ENCODE measurements at places on chromosomes 5 and 9. TPM values are rescaled to one million over a fixed set of nuclear protein-coding genes. Genes with fewer than 3 reads are reported as not detected.

PLK2 gene
- 55.5 TPM for total RNA-seq

CDO1 gene
- total RNA-seq = 6.7 TPM

GTF2H2 gene
- total RNA-seq = 46.1 TPM

KLHL3 gene
- 17.8 TPM for total RNA-seq

WWC1 gene
- 85.9 TPM for total RNA-seq

ZNF79 gene
- 6.1 TPM for total RNA-seq

NFIL3 gene
- 41.3 TPM for total RNA-seq

NEUROG1 gene
- total RNA-seq = not detected

GRCh38 chr5:57659886-57660285 is 177.3 kb upstream of the ACTBL2 start:
- no peaks in the 10 kb centered on the region for H3K36me3 ChIP-seq
- H3K27ac ChIP-seq = no peak overlapping the region
- no peak for DNase-seq
- H3K4me1 ChIP-seq = peaks cover 6% of the 10 kb centered on the region
- H3K4me3 ChIP-seq = no peak overlapping the region

GRCh38 chr5:13658761-13659160 is 285.7 kb downstream of the DNAH5 start:
- H3K36me3 ChIP-seq = no peaks in the 10 kb centered on the region
- no peaks in the 10 kb centered on the region for H3K27me3 ChIP-seq
- no peak overlapping the region for H3K27ac ChIP-seq
- no peak for DNase-seq
- H3K4me3 ChIP-seq = no peak overlapping the region

- no peaks in the 10 kb centered on the region for H3K4me1 ChIP-seq
- H3K36me3 ChIP-seq = no peaks in the 10 kb centered on the region
- H3K4me3 ChIP-seq = no peak overlapping the region
Observed at GRCh38 chr5:2914981-2915484, 163.6 kb upstream of the IRX2 start.

DNA sequence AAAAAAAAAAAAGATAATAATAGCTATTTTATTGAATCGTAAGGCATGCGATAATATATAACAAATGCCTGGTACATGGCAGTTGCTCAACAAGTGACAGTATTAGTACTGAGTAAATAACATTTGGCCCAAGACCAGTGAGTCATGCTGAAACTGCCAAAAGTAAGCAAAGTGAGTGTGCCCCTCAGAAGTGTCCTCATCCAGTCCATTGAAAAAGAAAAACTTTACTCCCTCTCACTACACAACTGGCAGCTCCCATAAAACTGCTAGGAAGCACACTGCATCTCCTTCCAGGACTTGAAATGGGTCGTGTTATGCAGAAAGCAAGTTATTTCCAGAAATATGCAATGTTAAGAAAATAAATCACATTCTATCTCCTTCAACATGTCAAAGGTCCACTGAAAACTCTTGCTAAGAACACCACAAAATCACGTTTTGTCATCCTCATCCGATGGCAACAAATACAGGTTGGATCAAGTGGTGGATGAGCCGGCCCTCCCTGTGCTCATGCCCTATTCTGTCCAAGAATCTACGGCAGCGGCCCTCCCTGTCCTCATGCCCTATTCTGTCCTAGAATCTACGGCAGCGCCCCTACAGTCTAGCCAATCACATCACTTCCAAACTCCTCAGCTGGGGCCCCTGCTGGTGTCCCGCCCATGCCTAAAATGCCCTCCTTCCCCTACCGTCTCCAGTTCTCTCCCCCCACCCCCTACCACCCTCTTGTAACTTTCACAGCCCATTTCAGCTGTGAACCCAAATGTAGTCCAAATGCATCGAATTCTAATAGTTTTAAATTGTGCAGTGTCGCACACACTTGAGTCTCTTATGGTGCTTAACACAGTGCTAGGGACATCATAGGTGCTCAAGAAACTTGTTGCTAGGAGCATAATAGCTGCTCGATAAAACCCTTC is 12.5 kb downstream of the PTCH1 start:
- peak overlapping the region; percentile 94 for H3K4me3 ChIP-seq
- H3K4me1 ChIP-seq = peaks cover 34% of the 10 kb centered on the region
- H3K36me3 ChIP-seq = no peaks in the 10 kb centered on the region

GRCh38 chr5:170920196-170920595 is 58.4 kb downstream of the RANBP17 start:
- no peaks in the 10 kb centered on the region for H3K27me3 ChIP-seq
- H3K4me3 ChIP-seq = no peak overlapping the region
- no peaks in the 10 kb centered on the region for H3K4me1 ChIP-seq

- peaks cover 13% of the 10 kb centered on the region for H3K4me1 ChIP-seq
- H3K27me3 ChIP-seq = no peaks in the 10 kb centered on the region
- no peak overlapping the region for H3K27ac ChIP-seq
- no peak for DNase-seq
- no peak overlapping the region for H3K4me3 ChIP-seq
- H3K36me3 ChIP-seq = no peaks in the 10 kb centered on the region
Observed at GRCh38 chr9:79667817-79668436, 96.2 kb downstream of the TLE4 start.

DNA sequence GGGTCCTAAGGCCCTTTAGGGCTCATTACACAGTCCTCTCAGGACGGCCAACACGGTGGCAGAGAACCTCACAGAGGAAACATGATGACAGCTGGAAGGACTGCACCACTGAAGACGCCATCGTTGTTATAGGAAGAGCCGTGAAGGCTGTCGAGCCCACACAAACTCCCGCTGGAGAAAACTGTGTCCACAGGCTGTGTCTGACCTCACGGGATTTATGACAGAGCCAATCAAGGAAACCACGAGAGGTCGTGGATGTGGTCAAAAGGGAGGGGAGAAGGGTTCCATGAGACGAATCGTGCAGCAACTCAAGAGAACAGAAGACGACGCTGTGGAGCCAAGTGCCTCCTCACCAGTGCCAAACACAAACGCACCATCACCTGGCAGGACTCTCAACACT is 12.2 kb downstream of the QSOX2 start:
- no peak for DNase-seq
- no peak overlapping the region for H3K27ac ChIP-seq
- H3K4me3 ChIP-seq = no peak overlapping the region
- H3K4me1 ChIP-seq = peaks cover 3% of the 10 kb centered on the region

DNA sequence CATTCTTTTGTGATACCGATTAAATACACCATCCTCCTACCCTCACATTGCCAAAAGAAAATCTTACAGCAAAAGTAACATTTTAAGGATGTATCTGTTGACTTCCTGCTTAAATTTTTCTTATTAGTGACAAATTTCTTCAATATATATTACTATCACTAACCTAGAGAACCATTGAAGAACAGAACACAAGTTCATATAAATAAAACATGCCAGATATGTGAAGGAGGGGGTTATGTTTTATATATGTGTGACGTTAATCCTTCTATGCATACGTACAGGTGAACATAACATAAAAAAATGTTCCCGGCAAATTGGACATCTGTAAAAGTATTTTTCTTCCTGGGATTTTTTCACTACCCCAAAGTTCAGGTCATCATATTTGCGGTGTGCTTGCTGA is at the start of gene OR13F1:
Gene OR13F1 (plus strand): TSS at position 301 of the 400 bp plus-strand sequence. CDS start 0 bp downstream, at position 301.
- H3K27ac ChIP-seq = no peak within 1 kb of the TSS
- H3K4me1 ChIP-seq = no peaks in the 10 kb centered on the region
- H3K36me3 ChIP-seq = no peaks in the 10 kb centered on the region
- no peak for DNase-seq
- no peaks in the 10 kb centered on the region for H3K27me3 ChIP-seq
- no peak within 1 kb of the TSS for H3K4me3 ChIP-seq

- no peaks in the 10 kb centered on the region for H3K4me1 ChIP-seq
- no peaks in the 10 kb centered on the region for H3K27me3 ChIP-seq
- H3K36me3 ChIP-seq = no peaks in the 10 kb centered on the region
- no peak for DNase-seq
Observed at GRCh38 chr9:126561582-126561981, 52.1 kb upstream of the LMX1B start.

- H3K4me3 ChIP-seq = no peak overlapping the region
- H3K4me1 ChIP-seq = no peaks in the 10 kb centered on the region
- H3K27ac ChIP-seq = no peak overlapping the region
Observed at GRCh38 chr5:2900360-2900759, 148.9 kb upstream of the IRX2 start.

GRCh38 chr5:130985776-130986175 is 179.3 kb downstream of the HINT1 start:
- DNase-seq = no peak
- no peak overlapping the region for H3K4me3 ChIP-seq
- no peak overlapping the region for H3K27ac ChIP-seq
- no peaks in the 10 kb centered on the region for H3K4me1 ChIP-seq

DNA sequence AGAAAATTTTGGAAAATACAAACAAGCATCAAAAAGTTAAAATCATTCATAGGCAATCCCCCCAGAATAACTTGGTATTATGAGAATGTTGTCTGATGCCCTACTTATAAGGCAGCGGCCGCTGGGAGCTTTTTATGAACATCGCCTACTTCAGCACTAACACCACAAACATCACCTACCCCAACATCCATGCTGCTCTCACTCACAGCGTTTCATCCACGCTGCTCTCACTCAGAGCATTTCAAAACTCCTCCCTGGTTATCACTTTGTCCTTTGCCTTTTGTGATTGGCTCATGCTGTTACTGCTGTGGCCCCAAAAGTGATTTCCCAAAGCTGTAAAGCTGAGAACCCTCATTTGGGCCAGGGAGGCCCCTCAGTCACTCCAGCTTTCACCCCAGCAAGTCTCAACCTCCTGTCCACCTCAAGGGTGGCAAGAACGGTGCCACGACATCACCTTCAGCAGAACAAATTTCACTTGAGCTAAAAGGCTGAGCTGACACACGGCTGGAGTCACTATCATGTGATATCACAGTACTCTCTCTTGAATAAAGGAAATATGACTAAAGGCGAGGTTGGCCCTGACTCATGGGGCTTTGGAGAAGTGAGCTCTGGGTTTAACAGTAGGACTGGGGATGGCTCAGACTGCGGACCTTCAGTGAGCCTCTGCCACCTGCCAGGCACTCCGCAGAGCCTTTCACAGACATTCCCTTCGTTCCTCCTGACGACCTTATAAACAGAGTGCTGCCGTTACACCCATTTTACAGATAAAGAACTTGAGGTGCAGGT is 25.2 kb downstream of the SHC3 start:
- no peaks in the 10 kb centered on the region for H3K4me1 ChIP-seq
- H3K36me3 ChIP-seq = no peaks in the 10 kb centered on the region
- H3K27me3 ChIP-seq = no peaks in the 10 kb centered on the region
- no peak overlapping the region for H3K27ac ChIP-seq
- no peak overlapping the region for H3K4me3 ChIP-seq

- H3K27me3 ChIP-seq = no peaks in the 10 kb centered on the region
- no peak overlapping the region for H3K4me3 ChIP-seq
- DNase-seq = no peak
- no peaks in the 10 kb centered on the region for H3K4me1 ChIP-seq
- H3K36me3 ChIP-seq = peaks cover 23% of the 10 kb centered on the region
Observed at GRCh38 chr5:143290125-143290524, 113.4 kb downstream of the NR3C1 start.

DNA sequence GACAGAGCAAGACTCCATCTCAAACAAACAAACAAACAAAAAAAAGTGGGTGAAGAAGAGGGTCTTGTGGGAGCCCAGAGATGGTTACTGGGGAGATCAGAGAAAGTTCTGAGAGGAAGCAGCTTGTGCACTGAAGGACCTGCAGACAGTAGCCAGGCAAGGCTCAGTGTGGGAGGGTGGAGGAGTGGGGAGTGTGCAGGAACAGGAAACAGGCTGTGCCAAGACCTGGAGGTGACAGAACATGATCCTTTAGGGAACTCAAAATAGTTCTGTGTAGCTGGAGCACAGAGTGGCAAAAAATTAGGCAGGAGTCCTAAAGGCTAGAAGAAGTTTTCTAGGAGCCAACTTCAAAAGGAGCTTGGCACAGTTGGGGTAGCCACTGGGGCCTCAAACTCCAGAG is 19.2 kb upstream of the NANS start:
- H3K27ac ChIP-seq = no peak overlapping the region
- no peaks in the 10 kb centered on the region for H3K36me3 ChIP-seq
- peaks cover 10% of the 10 kb centered on the region for H3K4me1 ChIP-seq
- H3K4me3 ChIP-seq = no peak overlapping the region

GRCh38 chr9:1918622-1919021 is 96.5 kb upstream of the SMARCA2 start:
- no peaks in the 10 kb centered on the region for H3K27me3 ChIP-seq
- no peak for DNase-seq
- no peak overlapping the region for H3K27ac ChIP-seq
- no peak overlapping the region for H3K4me3 ChIP-seq
- no peaks in the 10 kb centered on the region for H3K36me3 ChIP-seq
